A549 treated with DMSO at 1 μM for 4 hours (cell line): ENCODE measurements at places on chromosomes 6 and 20. TPM values are rescaled to one million over a fixed set of nuclear protein-coding genes. Genes with fewer than 3 reads are reported as not detected.

RAD21L1 gene
- 0.05 to 0.12 TPM in 2 of 5 replicates, not detected in the others for total RNA-seq

SLC17A4 gene
- total RNA-seq = not detected in 5 replicates

TMEM14A gene
- total RNA-seq = 35.1 to 47.4 TPM (median 40.0 TPM) in 5 replicates

PPP1R14C gene
- total RNA-seq = 0.53 to 1.4 TPM (median 0.78 TPM) in 5 replicates

RBPJL gene
- total RNA-seq = not detected in 5 replicates

NEU1 gene
- total RNA-seq = 26.4 to 37.6 TPM (median 30.1 TPM) in 5 replicates

KCNG1 gene
- total RNA-seq = 15.5 to 27.0 TPM (median 18.8 TPM) in 5 replicates

FBXO5 gene
- total RNA-seq = 18.8 to 24.3 TPM (median 21.9 TPM) in 5 replicates

LTV1 gene
- 34.8 to 37.9 TPM (median 36.5 TPM) in 5 replicates for total RNA-seq

GTPBP2 gene
- 18.4 to 21.5 TPM (median 20.0 TPM) in 5 replicates for total RNA-seq

PRR18 gene
- total RNA-seq = 0.07 to 0.33 TPM (median 0.07 TPM) in 5 replicates

OPN5 gene
- not detected in 5 replicates for total RNA-seq

SLC52A3 gene
- total RNA-seq = 0.56 to 0.68 TPM (median 0.66 TPM) in 5 replicates

PPP1R3G gene
- total RNA-seq = 1.1 to 1.7 TPM (median 1.3 TPM) in 5 replicates

PHACTR3 gene
- total RNA-seq = 0.09 TPM in 1 of 5 replicates, not detected in the others

EMILIN3 gene
- total RNA-seq = 0.25 to 0.54 TPM (median 0.43 TPM) in 5 replicates

WFDC8 gene
- total RNA-seq = not detected in 5 replicates

CRISP2 gene
- total RNA-seq = not detected in 5 replicates

TRIM10 gene
- total RNA-seq = not detected in 5 replicates

TGM2 gene
- total RNA-seq = 354 to 502 TPM (median 461 TPM) in 5 replicates

SERAC1 gene
- total RNA-seq = 3.0 to 3.9 TPM (median 3.5 TPM) in 5 replicates

RNF146 gene
- total RNA-seq = 9.2 to 11.4 TPM (median 11.3 TPM) in 5 replicates

TRDN gene
- not detected in 5 replicates for total RNA-seq

SERINC1 gene
- 70.4 to 93.2 TPM (median 83.6 TPM) in 5 replicates for total RNA-seq
